ENCODE measurements at places on chromosomes 7 and 10. TPM values are rescaled to one million over a fixed set of nuclear protein-coding genes. Genes with fewer than 3 reads are reported as not detected.

CALY gene
- polyA plus RNA-seq, result not detected

- peaks cover 3% of the 10 kb centered on the region for H3K36me3 ChIP-seq
- no peak for DNase-seq
- H3K27me3 ChIP-seq, result no peaks in the 10 kb centered on the region
- no peaks in the 10 kb centered on the region for H3K4me1 ChIP-seq
- no peak overlapping the region for H3K27ac ChIP-seq
Observed at GRCh38 chr7:130113887-130114286, 43.6 kb downstream of the KLHDC10 start.

DNA sequence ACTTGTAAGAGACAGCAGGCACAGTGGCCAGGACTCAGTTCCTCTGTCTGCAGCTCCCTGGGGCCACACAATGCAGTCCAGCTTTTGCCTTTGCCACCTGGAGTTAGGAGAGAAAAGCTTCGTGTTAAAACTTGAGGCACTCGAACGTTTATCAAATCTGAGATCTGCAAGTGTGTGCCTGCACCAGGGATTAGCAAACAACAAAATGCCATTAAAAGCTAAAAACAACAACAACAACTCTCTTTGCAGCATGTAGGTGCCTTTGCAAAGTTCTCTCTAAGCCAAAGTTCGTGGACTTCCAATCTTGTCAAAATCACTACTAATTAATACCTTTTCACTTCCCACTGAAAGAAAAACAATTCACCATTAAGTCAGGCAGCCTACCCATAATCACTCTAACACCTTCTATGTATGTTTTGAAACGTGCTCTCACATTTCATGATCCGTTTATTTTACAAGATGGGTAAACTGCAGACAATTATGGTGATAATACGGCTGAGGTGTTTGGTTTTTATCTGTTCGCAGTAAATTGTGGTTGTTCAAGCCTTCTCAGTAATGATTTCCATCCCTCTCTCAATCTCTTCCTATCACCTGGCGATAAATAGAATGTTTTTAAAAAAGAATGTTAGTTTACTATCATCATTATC, 36.2 kb upstream of the SDK1 start:
- no peaks in the 10 kb centered on the region for H3K4me1 ChIP-seq
- no peak overlapping the region for H3K27ac ChIP-seq
- H3K36me3 ChIP-seq, result no peaks in the 10 kb centered on the region
- no peak for DNase-seq
- H3K27me3 ChIP-seq, result peaks cover 3% of the 10 kb centered on the region

MINDY4 gene
- not detected for polyA plus RNA-seq

GRCh38 chr7:29276199-29276598, 81.6 kb downstream of the CHN2 start:
- H3K36me3 ChIP-seq, result no peaks in the 10 kb centered on the region
- H3K4me3 ChIP-seq, result no peak overlapping the region
- H3K27me3 ChIP-seq, result no peaks in the 10 kb centered on the region
- peak overlapping the region; percentile 9 for H3K27ac ChIP-seq

Measured in immature natural killer cell (primary cell).